ENCODE measurements at places on chromosomes 13 and 19.

GRCh38 chr13:89936256-89936655 lies 1411.2 kb upstream of the MIR17HG start:
- DNase-seq: no peak

- DNase-seq: no peak
Observed at GRCh38 chr19:5559804-5560133, 8.0 kb downstream of the TINCR start.

GRCh38 chr19:14661372-14661924 lies 13.2 kb downstream of the ADGRE3 start:
- DNase-seq: peak; percentile 97

GRCh38 chr13:111862836-111863815 lies 203.8 kb upstream of the SOX1 start:
- DNase-seq: no peak

DNA sequence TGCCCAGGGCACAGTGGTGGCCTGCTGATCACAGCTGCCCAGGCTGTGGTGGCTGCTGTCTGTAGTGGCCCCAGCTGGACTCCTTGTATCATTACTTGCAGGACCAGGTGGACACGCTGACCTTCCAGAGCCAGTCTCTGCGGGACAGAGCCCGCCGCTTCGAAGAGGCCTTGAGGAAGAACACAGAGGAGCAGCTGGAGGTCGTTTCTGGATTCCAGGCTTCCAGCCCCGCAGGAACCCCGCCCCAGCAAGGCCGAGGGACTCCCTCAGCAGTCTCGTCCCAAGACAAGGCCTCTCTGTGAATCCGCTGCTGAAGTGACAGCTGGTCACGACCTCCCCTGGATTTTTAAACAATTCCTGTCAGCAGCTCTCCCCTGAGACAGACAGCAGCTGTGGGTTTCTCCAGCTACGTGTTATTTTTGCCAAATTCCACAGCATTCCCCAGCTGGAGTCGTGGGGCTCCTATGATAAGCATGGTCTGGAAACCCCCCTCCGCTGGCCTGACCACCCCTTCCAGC lies 98.3 kb downstream of the SLC7A1 start:
- DNase-seq: no peak

DNA sequence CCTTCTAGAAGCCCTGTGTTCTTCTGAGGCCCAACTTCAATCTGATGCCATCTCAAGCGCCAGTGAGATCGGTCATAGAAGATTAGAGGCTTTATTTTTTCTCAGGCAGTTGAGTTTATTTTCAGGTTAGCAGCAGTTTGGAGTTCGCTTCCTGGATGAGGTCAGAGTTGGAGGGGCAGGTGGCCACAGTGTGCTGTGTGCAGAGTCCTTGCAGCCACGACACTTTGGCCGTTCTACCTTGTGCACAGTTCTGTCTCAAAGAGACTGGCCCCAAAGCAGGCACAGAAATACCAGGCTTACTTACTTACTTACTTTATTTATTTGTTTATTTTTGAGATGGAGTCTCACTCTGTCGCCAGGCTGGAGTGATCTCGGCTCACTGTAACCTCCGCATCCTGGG lies 15.9 kb upstream of the ELAVL1 start:
- no peak for DNase-seq

DNA sequence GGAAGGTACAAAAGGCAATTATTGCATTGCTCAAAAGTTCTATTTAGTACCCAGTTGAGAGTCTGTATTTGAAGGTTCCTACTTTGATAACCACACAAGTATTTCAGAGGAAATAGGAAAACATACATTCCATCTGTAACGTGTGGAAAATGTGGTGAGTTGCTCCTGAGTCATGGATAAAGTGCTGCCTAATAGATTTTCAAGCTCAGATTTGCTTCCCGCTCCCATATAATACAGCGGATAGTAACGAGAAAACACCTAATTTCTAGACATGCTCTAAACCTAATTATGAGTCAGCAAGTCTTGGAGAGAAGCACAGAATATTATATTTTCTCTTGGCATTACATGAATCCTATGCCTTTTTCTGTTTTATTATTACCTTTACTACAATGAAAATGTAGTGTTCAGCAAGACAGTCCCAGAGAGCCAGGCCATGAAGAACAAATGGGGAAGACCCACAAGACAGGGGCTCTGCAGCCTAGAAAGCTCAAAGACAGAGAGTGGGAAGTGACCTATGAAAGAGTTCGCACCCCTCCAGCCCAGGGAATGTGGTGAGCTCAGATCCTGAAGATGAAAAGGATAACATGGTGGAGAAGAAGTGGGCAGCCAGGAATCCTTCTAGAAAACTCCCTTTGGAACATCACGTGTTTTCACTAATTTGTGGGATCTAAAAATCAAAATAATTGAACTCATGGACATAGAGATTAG lies 116.1 kb downstream of the STARD13 start:
- DNase-seq: no peak

DNA sequence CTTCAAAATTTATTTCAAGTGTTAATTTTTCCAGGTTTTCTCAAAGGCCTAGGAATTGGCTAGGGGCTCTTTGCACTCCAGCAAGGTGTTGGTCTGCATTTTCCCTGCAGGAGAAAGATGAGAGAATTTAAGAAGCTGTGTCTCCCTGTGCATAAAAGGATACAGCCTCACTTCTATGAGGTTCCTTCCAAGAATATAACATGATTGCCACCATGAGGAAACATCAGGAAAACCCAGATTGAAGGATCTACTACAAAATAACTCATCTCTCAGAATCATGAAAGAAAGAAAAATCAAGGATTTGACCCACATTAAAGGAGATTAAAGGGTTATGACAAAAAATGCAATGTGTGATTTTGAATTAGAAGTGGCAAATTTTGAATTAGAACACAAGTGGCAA lies 69.9 kb downstream of the RUBCNL start:
- no peak for DNase-seq

- no peak for DNase-seq
Observed at GRCh38 chr19:56778351-56778750, 62.2 kb downstream of the PEG3 start.

GRCh38 chr13:33691980-33692379 lies 126.0 kb upstream of the RFC3 start:
- DNase-seq: no peak

GRCh38 chr13:51707461-51707860 lies 96.5 kb downstream of the DHRS12 start:
- DNase-seq: peak; percentile 38

GRCh38 chr19:50649433-50650391 lies at the start of gene C19orf81:
Gene C19orf81, plus strand, starts transcription at chr19:50649445. Its CDS starts 0 bp downstream, at chr19:50649445.
- DNase-seq: peak; percentile 57

DNA sequence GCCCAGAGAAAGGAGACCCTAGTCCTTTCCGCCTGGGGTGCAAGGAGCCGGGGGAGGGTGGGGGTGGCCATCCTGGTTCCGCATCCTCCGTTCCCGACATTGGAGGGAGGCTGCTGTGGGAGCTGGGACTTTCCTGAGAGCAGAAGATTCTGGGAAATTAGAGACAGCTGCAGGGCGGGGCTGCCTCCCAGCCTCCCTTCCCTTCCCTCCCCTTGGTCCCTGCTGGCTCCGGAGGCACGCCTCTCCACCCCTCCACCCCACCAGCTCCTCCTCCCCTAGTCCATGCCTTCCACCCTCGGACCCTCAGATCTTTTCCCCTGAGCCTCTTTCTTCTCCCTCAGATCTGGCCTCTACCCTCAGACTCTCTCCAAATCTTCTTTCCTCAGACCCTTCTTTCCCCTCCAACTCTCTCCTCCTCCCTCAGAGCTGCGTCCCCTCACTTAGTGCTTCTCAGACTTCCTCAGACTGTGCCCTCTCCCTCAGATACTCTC lies 3.1 kb upstream of the BCL3 start:
- no peak for DNase-seq

All from MV-4-11 (cell line).